T1000 (cell line): ENCODE measurements at places on chromosomes 7 and 10.

GRCh38 chr10:55782181-55782580 is 578.9 kb downstream of the ZWINT start:
- DNase-seq, result no peak

DNA sequence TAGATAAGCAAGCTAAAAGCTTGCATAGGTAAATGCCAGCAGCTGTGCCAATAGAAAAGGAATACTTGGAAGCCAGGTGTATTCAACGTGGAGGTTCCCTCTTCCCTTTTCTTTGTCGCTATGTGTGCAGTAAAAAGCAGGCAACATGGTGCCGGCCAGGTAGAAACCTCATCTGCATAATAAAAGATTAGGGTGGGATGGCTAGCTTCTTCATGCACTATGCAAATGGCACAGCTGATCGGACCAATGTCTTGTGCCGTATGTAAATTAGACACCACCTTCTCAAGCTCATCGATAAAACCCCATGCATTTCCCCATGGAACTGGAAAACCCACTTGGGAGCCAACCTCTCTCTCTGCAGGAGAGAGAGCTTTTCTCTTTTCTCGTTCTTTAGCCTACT is 150.9 kb upstream of the FOXK1 start:
- no peak for DNase-seq

DNA sequence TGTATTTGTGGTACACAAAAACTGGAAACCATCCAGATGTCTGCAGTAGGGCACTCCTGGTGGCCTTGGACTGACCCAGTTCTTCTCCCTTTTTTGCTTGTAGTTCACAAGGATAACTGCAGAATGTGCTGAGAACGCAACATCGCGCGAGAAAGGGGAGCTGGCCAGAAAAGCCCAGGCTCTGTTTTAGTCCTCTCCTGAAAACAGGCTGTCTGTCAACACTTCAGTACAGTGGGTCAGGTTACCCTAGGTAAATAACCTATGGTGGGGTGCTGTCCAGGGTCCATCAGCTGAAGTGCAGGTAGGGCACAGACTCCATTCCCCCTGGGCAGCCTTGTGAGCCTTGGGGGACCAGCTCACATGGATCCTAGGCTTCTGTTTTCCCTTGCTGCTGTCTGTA is 495.8 kb downstream of the MDFIC start:
- DNase-seq, result no peak

DNA sequence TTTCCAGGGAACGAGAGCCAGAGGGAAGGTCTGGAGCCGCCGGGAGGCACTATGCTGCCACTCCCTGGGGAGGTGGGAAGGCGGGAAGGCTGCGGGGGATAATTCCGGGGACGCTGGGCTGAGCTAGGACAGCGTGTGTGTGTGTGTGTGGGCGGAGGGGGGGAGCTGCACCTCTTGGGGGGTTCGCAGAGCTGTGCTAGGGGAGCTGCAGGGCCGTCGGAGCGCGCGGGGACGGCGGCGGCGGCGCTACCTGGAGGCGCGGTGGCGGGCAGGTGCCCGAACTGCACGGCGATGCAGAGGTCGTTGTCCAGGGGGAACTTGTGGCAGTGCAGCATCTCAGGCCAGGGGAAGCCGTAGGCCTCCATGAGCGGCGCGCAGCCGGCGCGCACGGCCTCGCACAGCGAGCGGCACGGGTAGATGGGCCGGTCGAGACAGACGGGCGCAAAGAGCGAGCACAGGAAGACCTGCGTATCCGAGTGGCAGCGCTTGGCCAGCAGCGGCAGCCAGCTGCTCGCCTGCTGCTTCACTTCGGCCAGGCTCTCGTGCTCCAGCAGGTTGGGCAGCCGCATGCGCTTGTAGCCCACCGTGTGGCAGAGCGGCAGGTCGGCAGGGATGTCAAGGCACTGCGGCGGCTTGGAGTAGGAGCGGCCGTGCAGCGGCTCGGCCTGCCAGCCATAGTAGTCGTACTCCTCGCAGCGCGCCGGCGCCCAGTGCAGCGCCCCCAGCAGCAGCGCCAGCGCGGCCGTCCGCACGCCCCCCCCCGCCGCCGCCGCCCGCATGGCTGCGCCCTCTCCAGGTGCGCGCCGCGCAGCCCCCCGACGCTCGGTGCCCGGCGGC is 526 bp downstream of the SFRP5 start:
- no peak for DNase-seq
